ENCODE measurements at places on chromosomes 5 and 9.

DNA sequence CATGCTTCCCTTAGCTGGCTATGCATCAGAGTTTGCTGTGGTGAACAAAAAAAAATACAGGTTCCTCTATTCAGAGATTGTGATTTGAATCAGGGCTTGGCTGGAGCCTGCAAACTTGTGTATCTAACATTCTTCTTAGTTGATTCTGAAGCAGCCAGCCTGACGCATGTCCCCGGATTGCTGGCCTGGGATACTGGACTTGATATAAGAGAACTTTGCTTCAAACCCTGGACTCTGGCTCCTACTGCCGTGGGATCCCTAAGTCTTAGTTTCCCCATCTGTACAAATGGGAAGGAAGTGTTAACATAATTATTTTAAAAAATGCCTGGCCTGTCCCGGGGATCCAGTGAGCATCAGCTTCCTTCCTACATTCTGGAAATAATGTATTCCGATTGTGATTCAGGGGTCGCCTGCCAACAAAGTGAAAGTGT is 292.8 kb downstream of the ARHGEF28 start:
- DNase-seq: no peak

DNA sequence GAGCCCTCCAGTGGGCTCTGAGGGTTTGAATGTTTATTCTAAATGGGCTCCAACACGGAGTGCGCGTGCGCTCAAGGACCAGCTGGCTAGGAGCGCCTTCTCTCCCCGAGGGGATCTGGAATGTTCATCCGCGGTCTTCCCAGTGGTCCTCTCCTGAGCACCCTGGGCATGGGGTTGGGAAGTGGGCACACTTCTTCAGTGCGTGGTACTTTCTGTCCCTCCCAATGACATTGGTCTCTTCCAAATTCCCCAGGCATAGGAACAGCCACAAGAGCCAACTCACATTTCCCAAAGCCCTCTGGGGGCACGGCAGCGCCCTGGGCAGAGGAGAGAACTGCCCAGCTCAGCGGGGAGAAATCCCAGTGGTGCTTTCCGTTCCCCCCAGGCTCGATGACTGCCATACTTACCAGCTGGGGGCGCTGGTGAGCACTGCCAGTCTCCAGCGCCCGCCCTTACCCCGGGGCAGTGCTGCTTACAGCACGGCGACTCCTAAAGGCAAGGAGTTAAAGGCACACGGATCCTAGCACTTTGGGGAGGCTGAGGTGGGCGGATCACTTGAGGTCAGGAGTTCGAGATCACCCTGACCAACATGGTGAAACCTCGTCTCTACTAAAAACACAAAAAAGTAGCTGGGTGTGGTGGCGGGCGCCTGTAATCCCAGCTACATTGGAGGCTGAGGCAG is 29.9 kb upstream of the OBP2B start:
- DNase-seq: peak; percentile 56

GRCh38 chr5:95664204-95664786 is 17.7 kb downstream of the RFESD start:
- DNase-seq: no peak

DNA sequence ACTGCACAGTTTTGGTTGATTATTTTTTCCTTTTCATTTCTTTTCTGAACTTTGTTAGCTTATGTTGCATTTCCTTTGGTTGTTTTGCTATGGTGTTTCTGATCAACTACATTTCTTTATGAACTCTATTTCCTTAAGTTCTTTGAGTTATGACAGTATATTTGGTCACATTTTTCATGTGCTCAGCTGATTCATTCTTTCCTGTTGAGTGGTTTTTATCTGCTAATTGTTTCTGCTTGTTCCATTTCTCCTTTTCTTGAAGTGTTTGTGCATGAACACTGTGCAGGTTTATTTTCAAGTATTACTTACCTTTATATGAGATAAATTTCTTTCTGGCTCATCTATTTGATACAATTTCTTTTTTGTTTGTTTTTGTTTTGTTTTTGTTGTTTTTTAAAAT is 50.9 kb upstream of the MACIR start:
- DNase-seq: no peak

GRCh38 chr9:133108794-133109641 is 12.0 kb downstream of the RALGDS start:
- DNase-seq: no peak

DNA sequence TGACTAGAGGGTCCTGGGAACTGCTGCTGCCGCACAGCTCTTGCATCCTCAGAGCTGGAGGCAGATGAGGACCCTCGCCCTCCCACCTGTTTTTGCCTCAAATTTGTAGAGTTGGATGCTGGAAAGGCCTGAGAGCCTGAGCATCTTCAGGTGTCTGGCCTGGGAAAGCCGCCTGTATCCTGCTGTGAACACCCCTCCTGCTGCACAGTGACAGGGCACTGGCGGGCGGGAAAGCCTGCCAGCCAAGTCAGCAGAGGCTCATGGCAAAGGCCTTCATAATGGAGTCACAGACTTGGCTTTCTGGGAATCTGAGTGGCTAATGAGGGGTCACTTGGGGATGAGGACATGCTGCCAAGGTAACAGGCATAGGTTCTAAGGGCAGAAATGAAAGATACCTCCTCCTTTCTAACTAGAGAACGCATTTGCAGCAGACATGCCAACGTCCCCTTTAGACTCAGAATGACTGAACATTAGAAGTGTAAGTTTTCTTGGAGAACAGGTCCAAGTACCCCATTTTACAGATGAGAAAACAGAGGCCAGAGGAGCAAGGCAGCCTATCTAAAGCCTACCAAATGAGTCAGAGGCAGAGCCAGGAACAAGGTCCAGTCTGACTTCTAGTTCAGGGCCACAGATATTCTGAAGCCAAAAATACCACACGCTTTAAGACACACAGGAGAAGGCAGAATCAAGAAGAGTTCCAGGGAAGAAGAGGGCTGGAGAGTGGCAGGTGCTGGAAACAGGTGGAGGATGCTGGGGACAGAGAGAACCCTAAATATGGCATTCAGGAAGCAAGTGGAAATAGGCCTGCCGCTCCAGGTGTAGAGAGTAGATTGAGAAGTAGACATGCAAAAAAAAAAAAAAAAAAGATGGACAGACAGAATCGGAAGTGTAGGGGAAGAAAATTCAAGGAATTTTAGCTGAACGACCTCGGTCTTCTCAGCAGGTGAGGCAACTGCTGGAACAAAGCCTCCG is 44.1 kb downstream of the EPB41L4B start:
- DNase-seq: no peak

- no peak for DNase-seq
Measured at GRCh38 chr5:156909180-156909579, 53.8 kb downstream of the TIMD4 start.

DNA sequence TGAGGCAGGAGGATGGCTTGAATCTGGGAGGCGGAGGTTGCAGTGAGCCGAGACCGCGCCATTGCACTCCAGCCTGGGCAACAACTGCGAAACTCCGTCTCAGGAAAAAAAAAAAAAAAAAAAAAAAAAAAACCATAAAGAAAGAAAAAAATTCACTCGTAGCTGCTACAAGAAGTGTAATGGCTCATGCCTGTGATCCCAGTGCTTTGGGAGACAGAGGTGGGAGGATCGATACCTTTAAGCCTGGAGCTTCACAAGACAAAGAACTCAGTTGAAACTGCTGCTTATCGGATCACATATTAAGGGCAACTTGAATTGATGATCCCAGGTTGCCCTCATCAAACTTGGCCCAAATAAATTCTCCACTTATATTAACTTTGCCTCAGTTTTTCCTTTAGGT is 1.0 kb upstream of the ZCCHC7 start:
- DNase-seq: no peak

DNA sequence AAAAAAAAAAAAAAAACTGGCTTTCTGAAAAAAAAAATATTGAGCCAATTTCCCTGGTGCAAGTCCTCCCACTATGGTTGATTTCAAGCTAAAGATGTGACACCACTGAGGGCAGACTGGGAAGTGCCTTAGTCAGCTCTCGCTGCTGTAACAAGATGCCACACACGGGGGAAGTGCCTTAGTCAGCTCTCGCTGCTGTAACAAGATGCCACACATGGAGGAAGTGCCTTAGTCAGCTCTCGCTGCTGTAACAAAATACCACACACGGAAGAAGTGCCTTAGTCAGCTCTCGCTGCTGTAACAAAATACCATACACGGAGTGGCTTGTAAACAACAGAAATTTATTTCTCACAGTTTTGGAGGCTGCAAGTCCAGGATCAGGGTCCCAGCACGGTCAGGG is 23.4 kb downstream of the BTNL9 start:
- no peak for DNase-seq
